ENCODE measurements at places on chromosomes 12 and 14. TPM values are rescaled to one million over a fixed set of nuclear protein-coding genes. Genes with fewer than 3 reads are reported as not detected.

The ACOT2 gene
- 44.5 TPM for total RNA-seq

The CPNE6 gene
- not detected for total RNA-seq

The A2ML1 gene
- total RNA-seq: not detected

The SERPINA9 gene
- not detected for total RNA-seq
